ENCODE measurements at places on chromosomes 11 and 22.

- peak; percentile 87 for DNase-seq
Measured at GRCh38 chr22:37166675-37167066, 17.0 kb upstream of the IL2RB start.

GRCh38 chr11:68071281-68072048 is 32.6 kb downstream of the TCIRG1 start:
- DNase-seq, result no peak

DNA sequence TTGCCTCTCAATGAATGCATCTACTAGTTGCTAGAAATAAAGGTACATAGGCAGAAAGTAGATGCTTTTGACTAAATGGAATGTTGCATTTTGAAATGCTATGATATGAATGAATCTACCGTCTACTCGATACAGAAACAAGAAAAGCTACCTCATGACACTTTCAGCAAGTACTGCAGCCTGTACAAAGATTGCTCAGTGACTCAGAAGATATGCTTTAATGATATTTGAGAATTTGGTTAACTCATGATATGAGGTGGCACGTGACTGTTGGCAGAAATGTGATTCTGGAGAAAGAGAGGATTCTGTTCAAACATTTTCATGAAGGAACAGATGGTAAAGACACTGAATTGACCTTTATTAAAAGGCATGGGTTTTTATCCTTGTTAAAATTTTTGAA is 76.0 kb downstream of the HSD17B12 start:
- DNase-seq, result no peak

- DNase-seq, result no peak
Measured at GRCh38 chr11:34659096-34659733, 38.3 kb downstream of the EHF start.

- no peak for DNase-seq
Measured at GRCh38 chr11:93089474-93090102, 108.2 kb downstream of the SLC36A4 start.

GRCh38 chr11:78630561-78631303 is 56.1 kb upstream of the NARS2 start:
- no peak for DNase-seq

- peak; percentile 62 for DNase-seq
Measured at GRCh38 chr11:62324731-62325556, 12.3 kb upstream of the ASRGL1 start.

GRCh38 chr22:25174888-25175411 is 24.7 kb upstream of the CRYBB3 start:
- DNase-seq, result no peak

DNA sequence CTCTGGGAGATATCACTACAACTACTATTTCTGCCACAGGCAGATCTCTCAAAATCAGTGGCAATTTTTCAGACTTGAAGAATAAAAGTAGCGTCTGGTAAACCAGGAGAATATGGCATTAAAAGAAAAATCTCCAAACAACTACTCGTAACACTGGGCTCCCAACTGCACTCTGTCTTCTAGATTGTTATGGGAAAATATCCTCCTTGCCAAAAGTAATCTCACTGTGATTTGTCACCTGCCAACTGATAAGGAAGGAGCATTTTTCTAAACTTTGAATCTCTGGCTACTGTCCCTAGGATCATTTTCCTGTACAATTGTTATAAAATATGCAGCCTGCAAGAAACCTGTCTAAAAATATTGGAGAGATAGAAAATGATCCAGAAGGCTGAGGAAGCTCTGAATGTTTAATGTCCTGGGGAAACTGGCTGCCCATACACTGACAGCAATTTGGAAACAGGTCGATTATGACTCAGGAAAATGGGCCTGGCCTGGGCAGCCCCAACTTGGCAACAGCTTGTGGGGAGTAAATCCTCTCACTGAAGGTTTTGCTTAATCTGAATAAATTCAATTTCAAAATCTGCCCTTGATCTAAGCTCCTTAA is 90.5 kb upstream of the DBX1 start:
- no peak for DNase-seq

DNA sequence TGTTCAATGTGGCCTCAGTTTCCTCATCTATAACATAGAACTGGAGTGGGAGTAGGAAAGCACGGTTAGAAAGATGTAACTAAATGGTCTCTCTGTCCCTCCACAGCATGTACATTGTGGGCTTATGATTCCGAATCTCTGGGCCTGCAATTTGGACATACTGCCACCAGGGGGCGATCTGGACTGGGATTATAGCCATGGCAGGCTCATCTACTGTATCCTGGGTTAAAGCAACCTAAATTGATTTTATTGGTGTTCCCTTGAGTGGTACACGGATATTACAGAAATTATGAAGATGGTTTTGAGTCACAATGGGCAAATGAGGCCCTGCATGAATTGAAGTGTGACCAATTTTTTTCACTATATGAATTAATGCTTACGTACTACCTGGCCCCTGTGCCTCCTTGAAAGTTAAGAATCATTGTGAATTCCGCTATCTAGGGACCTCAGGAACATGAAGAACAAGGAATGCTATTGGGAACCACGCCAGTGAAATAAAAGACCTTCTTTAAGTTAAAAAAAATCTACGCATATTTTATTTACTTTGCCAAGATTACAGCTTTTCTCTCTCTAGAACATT is 32.9 kb downstream of the TST start:
- peak; percentile 29 for DNase-seq

GRCh38 chr11:42337786-42338455 is 878.5 kb upstream of the LRRC4C start:
- DNase-seq, result no peak

GRCh38 chr11:79488286-79488685 is 47.5 kb upstream of the TENM4 start:
- no peak for DNase-seq

- no peak for DNase-seq
Measured at GRCh38 chr22:24686280-24686679, 83.3 kb downstream of the GGT1 start.
